ENCODE measurements at places on chromosomes 3 and 15.

- DNase-seq: no peak
Observed at GRCh38 chr3:31858439-31858838, 122.6 kb downstream of the OSBPL10 start.

DNA sequence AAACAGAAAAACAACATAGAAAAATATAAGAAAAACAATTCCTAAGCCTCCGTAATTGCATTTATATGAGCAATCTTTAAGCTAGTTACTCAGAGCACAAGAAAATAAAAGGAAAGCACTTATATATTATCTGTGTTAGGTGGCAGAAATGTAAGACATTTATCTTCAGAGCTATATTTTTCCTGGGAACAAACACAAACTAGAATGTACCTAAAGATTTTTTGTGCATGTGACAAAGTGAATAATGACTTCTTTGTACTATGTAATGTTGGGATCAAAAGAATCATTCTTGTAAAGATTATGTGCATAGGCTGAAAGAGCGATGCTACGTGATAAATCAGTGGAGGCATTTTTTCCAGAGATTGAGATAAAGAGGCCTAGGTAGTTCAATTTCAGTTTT lies 111.3 kb upstream of the GMNC start:
- no peak for DNase-seq

GRCh38 chr15:41862515-41863116 lies 24.0 kb downstream of the PLA2G4B start:
- DNase-seq: no peak

DNA sequence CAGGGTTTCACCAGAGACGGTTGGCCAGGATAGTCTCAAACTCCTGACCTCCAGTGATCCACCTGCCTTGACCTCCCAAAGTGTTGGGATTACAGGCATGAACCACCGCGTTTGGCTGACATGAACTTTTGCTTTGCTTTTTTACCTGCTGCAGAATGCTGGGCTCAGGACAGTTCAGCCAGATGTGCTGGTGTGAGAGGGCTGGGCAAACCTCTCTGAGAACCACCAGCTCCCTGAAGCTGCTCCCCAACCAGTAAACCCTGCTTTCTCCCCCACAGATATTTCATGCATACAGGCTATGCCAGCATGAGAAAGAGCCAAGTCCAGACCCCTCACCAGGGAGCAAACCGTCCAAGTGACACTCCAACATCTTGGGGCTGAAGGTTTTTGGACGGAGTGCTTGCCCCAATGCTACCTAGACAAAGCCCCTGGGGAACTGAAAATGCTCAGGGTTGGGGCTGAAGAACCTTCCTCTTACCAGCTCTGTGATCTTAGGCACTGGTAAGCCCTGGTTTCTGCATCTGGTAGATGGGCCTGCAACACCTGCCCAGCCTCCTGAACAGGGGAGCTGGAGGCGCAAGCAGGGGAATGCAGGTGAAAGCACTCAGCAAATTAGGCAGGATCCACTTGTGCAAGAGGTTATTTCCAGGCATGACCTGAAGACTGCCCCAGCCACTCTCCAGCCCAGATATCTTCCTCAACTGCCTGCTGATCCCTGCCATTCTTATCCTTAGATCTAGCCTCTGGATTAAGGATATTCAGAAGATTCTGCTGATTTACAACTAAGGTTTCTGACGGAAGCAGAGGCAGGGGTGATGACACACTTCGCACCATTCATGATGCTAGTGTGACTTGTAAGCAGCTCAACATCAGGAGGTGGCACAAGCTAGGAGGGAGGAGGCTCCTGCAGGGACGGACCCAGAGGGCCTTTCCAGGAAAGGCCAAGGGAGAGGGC lies 78.8 kb downstream of the TLE3 start:
- DNase-seq: no peak

DNA sequence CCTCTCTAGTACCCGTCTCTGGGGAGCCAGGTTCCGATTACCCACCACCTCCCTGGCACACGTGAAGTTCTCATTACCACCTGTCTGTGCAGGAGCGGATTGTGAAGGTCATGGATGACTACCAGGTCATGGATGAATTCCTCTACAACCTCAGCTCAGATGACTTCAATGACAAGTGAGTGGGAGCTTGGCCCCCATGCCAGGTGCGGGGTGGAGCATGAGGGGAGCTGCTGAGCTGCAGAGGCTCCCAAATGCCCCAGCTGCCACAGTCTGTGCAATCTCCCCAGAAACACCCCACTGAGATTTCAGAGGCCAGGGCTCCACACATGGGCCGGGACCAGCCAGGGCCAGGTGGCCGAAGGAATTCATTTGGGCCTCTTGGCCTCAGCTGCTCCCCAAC lies 34.3 kb downstream of the DNAH1 start:
- DNase-seq: no peak

GRCh38 chr3:99366663-99367429 lies 271.5 kb upstream of the COL8A1 start:
- DNase-seq: no peak

DNA sequence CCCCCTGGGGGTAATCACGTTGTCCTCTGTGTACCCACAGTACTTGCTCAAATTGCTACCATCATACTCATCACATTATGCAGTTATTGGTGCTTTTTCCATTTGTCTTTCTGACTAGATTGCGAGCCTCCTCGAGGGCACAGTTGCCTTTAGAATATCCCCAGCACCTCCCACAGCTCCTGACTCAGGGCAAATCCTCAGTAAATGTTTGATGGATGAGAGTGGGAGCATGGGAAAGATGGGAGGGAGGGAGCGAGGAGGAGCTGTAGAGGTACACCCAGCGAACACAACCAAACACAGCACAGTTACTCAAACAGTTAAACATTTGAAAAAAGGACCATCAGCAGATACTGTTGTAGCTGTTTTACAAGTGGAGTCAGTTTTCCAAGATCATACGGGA lies 27.9 kb downstream of the SIDT1 start:
- no peak for DNase-seq

DNA sequence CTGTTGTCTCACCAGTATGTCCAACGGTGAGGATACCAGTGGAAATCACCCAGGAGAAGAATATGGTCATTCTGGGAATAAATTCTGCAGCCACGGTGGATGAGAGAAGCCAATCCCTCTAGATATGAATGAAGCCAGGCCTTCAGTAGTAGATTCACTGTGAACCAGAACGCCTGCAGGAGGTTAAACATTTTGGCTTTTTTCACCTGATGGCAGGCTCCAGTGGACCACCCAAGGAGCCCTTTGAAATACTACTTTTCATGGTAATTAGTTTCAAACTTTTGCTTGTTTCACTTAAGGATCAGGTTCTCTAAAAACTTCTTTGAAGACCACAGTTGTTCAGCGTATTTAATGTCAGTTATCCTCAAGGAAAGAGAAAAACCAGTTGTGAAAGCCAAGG lies 353.4 kb downstream of the RORA start:
- no peak for DNase-seq

GRCh38 chr15:56757875-56758274 lies 24.6 kb upstream of the ZNF280D start:
- no peak for DNase-seq

GRCh38 chr3:38005076-38006020 lies 14.8 kb downstream of the VILL start:
- no peak for DNase-seq

DNA sequence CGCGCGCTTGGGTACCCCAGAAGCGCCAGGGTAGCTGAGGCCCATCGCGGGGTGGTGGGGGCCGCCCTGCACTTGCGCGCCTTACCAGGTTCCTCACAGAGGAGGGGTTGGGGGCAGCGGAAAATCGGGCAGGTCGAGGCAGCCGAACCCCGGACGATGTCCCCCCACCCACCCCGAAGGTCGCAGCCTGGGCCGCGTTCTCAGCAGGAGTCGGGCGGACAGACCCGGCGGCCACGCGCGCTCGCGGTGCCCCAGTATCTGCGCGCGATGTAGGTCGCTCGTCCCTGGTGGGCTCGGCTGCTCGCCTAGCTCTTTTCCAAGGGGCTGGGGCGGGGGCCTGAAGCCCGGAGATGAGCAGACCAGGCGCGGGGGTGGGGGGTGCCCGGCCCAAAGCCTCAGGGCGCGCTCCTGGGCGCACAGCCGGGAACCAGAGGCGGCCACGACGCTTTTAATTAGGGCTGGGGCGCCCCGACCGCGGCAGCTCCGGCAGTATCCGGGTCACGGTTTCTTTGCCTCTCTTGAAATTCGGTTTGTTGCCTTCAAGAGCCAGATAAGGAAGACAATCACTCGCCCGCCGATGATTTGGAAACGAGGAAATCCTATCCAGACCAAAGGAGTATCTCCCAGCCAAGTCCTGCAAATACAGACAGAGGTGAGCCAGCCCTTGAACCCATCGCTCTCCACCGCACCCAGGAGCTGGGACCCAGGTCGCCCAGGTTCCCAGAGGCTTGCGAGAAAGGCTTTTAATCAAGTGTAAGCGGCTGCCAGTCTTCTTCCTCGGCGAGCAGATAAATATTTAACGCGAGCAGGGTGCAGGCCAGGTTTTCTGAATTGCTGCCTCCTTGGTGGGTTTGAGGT lies 4.6 kb downstream of the SKOR1 start:
- no peak for DNase-seq

GRCh38 chr3:139423232-139423631 lies 33.8 kb upstream of the COPB2 start:
- no peak for DNase-seq

DNA sequence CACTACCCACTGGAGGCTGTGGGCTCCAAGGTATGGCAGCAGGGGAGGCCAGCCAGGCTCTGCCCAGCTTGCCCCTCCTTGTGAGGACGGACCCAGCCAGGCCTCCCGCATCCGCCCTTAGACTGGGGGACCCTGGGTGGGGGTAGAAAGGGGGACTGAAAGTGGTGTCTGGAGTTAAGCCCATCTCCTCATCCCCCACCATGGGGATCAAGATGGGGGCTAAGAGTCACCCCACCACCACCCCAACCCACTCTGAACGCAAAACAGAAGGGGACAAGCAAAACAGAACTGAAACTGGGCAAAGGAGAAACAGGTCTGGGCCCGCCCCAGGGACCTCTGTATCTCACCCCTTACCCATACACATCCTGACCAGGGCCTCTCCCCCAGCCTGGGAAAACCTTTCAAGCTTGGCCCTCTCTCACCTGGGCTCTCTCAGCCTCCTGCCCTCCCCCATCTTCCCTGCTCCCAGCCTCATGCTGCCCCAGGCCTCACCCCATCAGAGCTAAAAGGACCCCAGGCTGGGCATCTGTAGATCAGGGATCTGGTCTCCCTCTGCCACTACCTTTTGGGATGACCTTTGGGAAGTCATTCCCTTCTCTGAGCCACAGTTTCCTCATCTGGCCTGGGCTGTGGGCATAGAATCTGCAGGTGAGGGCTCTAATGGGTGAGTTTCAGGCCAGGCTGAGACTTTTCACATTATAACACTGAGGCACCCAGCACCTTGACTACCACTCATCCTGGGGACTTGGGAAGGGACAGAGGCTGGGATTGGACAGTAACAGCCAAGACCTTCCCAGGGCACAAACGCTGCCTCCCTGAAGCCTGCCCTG lies 30.0 kb upstream of the CYP11A1 start:
- DNase-seq: no peak

DNA sequence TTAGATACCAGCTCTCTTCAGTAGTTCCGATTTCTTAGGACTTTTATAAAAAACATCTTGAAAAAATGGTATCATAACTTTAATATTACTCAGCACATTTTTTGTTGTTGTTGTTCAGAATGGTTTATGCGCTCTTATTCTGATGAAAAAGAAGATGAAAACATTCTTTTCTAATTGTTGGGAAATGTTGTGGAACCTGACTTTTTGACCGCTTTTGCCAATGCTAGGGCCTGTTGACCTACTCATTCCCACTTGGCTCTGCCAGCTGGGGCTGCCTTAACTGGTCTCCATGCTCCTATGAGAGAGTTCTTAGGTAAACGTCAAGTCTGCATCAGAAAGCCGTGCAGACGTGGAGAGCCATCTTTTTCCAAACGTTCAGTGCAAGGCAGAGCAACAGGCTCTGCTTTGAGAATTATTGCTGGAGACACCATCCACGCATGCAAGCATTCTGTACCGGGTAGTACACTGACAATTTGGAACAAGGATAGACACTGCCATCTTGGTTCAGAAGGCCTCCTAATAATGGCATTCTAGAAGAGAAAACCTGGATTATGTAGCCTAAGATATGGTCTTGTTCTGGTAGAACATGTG lies 176.8 kb downstream of the GHSR start:
- no peak for DNase-seq

DNA sequence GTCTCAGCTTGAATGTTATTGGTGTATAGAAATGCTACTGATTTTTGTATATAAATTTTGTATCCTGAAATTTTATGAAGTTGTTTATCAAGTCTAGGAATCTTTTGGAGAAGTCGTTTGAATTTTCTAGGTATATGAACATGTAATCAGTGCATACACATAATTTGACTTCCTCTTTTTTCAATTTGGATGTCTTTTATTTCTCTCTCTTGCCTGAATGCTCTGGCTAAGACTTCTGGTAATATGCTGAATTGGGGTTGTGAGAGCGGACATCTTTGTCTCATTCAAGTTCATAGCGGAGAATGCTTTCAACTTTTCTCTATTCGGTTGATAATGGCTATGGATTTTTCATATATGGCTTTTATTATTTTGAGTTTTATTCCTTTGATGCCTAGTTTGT lies 100.9 kb upstream of the MCTP2 start:
- no peak for DNase-seq

DNA sequence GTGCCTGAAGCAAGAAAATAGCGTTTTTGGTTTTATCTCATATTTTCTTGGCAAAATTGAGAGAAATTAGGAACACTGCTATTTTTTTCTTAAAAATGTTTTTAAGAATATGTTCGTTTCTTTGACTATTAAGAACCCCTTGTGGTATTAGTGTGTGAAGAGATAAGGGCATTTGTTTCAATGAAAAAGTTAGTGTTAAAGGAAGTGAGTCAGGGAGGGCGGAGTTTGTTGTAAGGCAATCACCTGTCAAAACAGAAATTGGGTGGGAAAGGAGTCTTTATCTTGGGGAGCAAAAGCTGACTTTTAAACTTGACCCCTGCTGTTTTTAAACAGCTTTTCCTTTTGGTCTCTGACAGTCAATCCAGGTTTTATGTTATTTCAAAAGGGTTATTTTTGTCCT lies 4.2 kb downstream of the RAP2B start:
- no peak for DNase-seq

GRCh38 chr3:20406611-20407011 lies 220.6 kb upstream of the SGO1 start:
- DNase-seq: no peak

- DNase-seq: no peak
Observed at GRCh38 chr3:179182902-179183301, 34.7 kb downstream of the PIK3CA start.

DNA sequence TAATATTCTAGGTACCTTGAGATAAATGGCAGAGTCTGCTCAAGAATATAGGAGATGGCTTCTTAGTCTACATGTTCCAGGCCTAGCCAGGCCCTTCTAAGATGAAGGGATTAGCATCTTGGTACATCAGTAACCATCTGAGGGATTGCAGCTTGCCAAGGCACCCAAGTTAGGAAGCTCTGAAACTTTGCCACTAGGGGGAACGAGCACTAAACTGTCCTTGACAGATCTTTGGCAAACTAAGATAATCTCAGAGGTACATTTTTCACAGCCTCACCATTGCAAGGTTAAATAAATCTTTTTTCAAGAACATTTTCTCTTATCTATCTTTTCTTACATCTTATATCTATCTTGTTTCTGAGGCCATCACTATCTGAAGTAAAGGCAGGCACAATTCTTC lies 351.2 kb downstream of the RAP2B start:
- DNase-seq: no peak
